ENCODE measurements at places on chromosomes 4 and X.

- no peak for DNase-seq
Measured at GRCh38 chr4:147943159-147943638, 211.3 kb downstream of the ARHGAP10 start.

DNA sequence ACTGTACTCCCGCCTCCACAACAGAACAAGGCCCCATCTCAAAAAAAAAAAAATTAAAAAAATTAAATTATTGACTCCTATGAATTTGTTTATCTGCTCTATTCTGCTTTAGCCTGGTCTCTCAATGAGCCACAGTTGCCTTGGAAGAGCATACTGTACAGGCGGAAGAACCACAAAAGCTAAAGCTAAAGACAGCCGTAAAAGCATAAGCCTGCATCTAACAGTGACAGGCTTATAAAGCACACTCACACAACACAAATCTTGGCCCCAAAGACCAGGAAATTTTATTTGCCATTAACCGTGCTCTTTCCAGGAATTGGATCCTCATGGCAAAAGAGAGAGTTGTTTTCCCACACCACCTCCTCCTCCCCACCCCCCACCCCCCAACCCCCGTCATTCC lies 53.5 kb upstream of the KLF3 start:
- DNase-seq: no peak

DNA sequence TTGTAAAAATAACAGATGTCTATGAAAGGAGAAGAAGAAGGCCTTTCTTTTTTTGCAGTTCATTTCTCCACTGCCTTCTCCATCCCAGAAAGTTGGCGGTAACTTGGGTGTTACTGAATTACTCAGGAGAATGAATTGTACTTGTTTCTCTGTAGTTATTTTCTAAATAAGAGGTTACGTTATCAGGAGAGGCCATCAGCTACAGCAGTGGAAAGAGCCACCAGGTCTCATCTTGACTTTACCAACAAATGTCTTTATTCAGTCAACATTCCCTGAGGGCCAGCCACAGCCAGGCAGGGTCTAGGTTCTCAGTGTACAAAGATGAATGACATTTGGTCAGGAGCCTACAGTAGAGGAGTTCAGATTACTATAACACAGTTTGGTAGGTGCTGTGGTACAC lies 8.1 kb downstream of the HADH start:
- DNase-seq: no peak

GRCh38 chrX:19863857-19864223 lies 23.6 kb downstream of the SH3KBP1 start:
- DNase-seq: no peak

- DNase-seq: no peak
Measured at GRCh38 chr4:36206012-36206411, 38.3 kb downstream of the ARAP2 start.

- DNase-seq: no peak
Measured at GRCh38 chrX:39795605-39796004, 302.2 kb downstream of the BCOR start.

DNA sequence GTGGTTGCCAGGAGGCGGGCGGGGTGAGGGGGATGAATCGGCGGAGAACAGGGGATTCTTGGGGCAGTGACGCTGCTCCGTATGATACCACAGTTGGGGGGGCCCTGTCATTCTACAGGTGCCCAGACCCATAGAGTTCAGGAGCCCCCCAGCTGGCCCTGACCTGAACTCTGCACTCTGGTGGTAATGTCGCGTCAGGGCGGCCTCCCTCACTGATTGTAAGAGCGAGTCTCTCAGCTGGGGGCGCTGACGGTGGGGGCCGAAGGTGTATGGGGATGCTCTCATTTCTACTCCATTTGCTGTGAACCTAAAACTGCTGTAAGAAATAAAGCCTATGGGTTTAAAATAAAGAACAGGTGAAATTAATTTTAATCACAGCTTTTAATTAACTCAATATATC lies 91.8 kb upstream of the PSAPL1 start:
- no peak for DNase-seq

DNA sequence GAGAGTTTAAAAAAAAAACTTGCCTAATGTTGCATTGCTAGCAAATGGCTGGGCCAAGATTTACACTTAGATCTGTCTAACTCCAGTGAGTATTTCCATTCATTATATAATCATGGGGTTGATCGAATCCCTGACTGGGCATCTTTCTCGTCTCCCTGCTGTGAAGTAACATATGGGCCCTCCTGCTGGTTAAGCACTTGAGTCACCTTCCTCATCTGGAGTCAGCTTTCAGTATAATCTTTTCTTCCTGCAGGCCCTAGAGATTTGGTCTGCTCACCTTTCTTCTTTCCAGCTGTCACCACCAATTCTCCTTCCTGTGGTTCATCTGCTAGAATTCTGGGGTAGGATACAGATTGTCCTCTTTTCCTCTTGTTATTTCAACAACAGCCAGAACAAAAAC lies 41.6 kb downstream of the TIGD2 start:
- no peak for DNase-seq

DNA sequence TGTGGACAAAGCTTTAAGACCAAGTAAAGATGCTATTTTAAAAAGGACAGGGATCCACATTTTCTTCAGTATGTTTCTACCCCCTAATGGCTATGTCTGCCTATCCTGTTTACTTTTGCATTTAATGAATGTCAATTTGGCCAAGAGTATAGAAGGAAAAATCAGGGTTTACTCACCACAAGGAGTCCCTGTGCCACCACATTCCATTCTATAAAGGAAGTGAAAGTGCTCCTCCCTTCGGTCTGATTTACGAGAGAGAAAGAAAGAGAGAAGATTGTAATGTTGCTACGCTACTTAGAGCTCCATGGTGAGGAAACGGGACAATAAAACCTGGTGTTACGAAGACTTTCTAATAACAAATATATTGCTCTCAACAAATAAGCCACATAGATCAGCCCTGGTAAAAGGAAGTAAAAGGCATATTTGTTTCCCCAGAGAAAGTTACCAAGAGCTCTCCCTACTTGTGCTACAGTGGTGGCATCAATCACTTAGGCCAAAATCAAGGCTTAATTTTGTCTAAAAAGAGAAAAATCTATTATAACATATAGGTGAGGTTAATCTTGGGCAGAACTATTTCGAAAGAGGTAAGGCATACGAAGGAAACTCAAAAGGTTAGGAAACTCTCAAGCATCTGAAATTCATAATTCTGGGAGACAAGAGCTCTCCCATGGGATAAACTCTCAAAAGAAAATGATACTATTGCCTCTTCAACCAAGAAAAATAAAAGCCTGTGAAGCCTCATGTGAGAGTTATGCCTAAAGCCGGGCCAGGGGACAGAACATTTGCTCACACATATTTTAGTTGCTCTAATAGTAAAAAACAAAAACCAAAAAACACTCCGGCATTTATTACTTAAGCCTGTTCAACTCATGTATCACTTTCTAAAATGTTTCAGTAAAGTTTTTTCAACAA lies 29.5 kb downstream of the TAPT1 start:
- DNase-seq: no peak

DNA sequence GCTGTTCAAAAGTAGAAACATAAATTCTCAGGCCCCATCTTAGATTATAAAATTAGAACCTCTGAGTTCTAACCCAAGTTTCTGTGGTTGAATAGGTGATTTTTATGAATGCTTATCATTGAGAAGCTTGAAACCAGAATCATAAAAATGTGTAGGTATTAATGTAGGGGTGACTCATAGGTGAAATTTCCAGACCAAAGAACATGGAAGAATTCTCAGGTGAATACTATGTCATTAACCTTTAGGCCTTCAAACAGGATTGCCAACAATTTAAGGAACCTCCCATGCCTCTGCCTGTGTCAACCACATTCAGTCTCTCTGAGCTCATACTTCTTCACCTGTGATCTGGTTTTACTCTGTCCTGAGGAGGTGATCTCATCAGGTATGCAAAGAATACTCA lies 177.8 kb downstream of the NPFFR2 start:
- DNase-seq: no peak

DNA sequence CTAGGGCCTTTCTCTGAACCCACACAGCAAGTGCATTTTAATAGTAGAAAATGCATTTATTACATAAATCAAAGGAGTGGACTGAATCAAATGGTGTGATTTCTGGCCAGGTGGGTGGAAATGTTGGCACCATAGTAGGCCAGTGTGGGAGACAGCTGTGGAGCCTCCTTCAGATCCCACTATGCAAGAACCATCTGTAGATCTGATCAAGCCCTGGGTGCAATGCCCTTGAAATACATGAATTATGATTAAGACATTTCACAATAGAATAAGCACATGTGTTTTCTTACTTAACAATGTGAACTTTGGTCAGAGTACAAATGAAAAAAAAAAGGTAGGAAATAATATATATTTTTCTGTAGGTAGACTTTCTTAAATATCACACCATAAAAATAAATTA lies 204.3 kb downstream of the PCDH7 start:
- no peak for DNase-seq

GRCh38 chr4:107391630-107392028 lies 328.4 kb downstream of the PAPSS1 start:
- no peak for DNase-seq

DNA sequence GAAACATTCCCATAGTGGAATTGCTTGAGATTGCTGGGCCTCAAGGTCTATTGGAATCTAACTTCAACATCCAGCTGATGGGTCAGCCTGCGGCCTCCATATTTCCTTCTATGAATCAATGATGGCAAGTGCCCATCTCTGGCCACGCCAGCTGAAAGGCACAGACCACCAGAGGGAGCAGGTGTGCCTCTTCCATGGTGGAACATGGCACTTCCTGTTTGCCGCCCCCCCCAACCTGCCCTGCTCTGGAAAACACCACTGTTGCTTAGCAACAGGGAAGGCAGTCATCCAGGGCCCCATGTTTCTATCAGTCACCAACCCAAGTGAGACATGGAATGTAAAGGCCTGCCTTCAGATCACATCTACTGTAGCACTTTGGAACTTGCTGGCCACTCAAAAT lies 11.6 kb downstream of the PAGE4 start:
- DNase-seq: peak; percentile 25

GRCh38 chr4:43357252-43357974 lies 464.9 kb downstream of the GRXCR1 start:
- DNase-seq: no peak

- no peak for DNase-seq
Measured at GRCh38 chr4:55372259-55372658, 23.5 kb upstream of the TMEM165 start.

- no peak for DNase-seq
Measured at GRCh38 chr4:188372829-188373228, 233.6 kb downstream of the TRIML1 start.

DNA sequence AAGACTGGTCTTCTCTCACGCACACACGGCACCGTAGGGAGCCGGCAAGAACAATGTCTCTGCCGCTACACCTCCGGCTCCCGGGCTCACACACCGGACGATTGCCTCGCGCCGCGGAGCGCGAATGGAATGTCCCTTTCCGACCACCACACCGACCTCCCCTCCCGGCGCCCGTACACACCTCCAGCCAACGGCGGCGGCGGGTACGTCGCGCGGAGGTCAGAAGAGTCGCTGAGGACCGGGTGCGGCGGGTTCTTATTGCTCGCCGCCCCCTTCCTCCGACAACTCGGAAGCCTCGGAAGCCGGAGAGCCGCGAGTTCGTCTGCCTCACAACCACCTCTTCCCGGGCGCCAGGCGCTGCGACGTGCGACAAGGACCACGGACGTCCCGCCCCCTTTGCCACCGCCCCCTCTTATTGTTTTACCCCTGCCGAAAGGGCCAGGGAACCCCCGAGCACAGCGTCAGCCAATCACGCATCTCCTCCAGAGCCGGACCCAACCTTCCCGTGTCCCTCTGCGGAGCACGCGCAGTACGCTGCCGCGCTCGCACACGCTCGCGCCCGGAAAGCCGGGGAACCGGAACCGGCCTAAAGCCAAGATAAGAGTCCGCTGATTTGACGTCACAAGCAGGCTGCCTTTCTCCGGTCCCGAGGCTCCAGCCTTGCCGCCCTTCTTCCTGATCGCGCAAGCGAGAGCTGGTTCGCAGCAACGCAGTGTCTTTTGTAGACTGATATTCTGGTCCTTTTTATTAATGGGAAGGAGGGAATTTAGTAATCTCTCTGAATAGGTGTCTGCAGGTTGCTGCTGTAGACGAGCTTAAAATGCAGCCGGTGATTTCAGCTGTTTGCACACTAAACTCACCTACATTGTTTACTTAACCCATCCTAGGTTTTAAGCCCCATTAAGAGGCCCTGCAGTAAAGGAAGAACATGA lies at the start of gene G3BP2:
G3BP2 (minus strand) TSS at position 385 of the 932 bp plus-strand sequence. CDS start 11,386 bp downstream, outside the sequence.
- DNase-seq: peak; percentile 96

- no peak for DNase-seq
Measured at GRCh38 chr4:53571936-53572599, 19.2 kb downstream of the LNX1 start.

DNA sequence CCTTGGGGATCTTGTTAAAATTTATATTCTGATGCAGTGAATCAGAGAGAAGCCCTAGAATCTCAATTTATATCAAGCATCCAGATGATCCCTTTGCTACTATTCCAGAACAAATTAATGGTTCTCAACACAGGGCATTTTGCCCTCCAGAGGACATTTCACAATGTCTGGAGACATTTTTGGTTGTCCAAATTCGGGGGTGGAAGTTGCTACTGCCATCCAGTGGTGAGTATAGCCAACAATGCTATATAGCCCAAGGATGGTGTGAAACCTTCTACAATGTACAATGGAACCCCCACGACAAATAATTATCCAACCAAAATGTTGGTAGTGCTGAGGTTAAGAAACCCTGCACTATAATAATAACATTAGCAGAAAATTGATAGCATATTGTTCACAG lies 2440.0 kb downstream of the PCDH7 start:
- no peak for DNase-seq

DNA sequence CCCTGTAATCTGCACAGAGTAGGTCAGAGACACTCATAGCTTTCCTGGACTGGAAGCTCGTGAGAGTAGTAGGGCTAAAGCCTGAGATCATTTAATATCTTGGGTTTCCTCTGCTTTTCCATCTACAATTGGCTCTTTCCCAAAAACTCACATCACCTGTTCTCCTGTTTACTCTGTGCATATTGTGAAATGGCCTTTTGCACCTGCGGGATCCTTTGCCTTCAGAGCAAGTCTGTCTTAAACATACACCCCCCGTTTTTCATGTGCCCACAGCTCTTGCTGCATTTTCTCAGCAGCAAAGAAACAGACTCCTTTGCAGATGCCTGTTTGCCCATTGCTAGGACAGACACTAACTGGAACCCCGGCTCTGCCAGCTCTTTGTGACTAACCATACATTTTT lies 608.3 kb upstream of the PCDH10 start:
- no peak for DNase-seq

GRCh38 chr4:121514443-121514842 lies 133.6 kb upstream of the QRFPR start:
- no peak for DNase-seq

- no peak for DNase-seq
Measured at GRCh38 chrX:50103866-50104566, 96.8 kb downstream of the AKAP4 start.

- peak; percentile 16 for DNase-seq
Measured at GRCh38 chr4:13527981-13528820, 16.1 kb downstream of the NKX3-2 start.

GRCh38 chr4:13126976-13127910 lies 356.9 kb downstream of the RAB28 start:
- DNase-seq: no peak
